Fibroblast of the aortic adventitia (primary cell): ENCODE measurements at places on chromosomes 6 and 20.

DNA sequence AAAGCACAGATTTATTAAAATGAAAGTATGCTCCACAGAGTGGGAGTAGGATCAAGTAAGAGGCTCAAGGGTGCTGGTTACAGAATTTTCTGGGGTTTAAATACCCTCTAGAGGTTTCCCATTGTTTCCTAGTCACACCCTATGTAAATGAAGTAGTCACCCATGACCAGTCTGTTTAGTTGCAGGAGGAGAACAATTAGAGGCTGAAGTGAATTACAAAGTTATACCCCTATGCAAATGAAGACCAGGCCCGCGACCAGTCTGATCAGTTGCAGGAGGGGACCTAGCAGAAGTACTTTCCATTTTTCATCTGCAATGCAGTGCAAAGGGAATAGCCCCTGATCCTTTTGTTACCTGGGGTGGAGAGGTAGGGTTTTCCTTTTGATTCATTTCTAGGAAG, 11.8 kb upstream of the FILIP1 start:
- DNase-seq, result no peak

DNA sequence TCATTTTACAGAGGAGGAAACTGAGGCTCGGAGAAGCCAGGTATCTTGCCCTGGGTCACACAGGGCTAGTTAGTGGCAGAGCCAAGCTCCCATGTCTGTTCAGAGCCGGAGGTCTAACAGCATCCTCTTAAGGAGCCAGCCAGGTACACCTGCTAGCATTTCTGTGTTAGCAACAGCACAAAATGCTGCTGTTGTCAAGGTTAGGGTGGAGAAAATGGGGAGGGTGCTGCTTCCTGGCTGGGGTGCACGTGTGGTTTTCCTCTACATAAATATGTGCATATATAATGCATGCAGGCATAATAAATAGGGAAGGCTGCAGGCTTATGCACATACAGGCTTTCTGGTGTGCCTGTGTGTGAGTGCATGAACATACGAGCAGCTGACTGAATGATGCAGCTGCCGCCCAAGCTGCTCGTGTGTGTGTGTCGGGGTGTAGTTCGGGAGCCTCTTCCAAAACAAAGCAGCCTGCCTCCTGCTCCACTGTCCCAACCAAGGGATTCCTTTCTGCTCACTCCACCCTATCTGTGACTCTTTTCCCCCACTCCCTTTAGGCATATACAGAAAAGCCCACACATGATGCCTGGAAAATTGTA, 86.6 kb downstream of the CD40 start:
- no peak for DNase-seq

DNA sequence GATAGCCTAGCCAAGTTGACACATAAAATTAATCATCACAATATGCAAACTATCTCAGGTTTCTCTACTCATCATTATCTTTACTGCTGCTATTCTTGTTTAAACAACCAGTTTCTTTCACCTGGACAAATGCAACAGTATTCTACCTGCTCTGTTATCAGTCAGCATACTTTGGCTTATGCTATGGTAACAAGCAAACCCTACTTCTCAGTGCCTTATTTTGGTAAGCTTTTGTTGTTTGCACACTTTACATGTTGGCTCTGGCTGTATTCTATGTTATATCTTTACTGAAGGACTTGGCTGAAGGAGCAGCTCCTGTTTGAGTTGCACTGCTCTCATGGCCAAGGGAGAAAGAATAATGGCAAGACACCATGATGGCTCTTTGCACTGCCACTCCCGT, 463.1 kb downstream of the EPM2A start:
- no peak for DNase-seq

GRCh38 chr6:61809004-61809595, 476.9 kb downstream of the KHDRBS2 start:
- DNase-seq, result no peak

- DNase-seq, result no peak
Measured at GRCh38 chr6:5707281-5708045, 299.3 kb downstream of the NRN1 start.

GRCh38 chr20:39234520-39235095, 272.5 kb downstream of the DHX35 start:
- DNase-seq, result no peak

GRCh38 chr6:112109262-112109661, 21.9 kb downstream of the FAM229B start:
- no peak for DNase-seq

DNA sequence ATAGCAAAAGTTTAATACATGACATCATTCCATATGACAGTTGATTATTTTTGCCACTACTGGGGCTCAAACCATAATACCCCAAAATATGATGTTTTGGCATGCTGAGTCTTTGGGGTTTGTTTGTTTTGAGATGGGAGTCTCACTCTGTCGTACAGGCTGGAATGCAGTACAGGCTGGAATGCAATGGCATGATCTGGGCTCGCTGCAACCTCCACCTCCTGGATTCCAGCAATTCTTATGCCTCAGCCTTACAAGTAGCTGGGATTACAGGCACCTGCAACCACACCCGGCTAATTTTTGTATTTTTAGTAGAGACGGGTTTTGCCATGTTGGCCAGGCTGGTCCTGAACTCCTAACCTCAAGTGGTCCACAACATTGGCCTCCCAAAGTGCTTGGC, 1.3 kb upstream of the MRS2 start:
- DNase-seq, result no peak

GRCh38 chr6:101722991-101723579, 329.6 kb downstream of the GRIK2 start:
- peak; percentile 98 for DNase-seq

- no peak for DNase-seq
Measured at GRCh38 chr6:57254055-57254717, 32.1 kb upstream of the RAB23 start.

- peak; percentile 33 for DNase-seq
Measured at GRCh38 chr6:1798303-1798964, 188.7 kb downstream of the FOXC1 start.

GRCh38 chr6:36636687-36637418, 41.7 kb upstream of the CDKN1A start:
- DNase-seq, result no peak

DNA sequence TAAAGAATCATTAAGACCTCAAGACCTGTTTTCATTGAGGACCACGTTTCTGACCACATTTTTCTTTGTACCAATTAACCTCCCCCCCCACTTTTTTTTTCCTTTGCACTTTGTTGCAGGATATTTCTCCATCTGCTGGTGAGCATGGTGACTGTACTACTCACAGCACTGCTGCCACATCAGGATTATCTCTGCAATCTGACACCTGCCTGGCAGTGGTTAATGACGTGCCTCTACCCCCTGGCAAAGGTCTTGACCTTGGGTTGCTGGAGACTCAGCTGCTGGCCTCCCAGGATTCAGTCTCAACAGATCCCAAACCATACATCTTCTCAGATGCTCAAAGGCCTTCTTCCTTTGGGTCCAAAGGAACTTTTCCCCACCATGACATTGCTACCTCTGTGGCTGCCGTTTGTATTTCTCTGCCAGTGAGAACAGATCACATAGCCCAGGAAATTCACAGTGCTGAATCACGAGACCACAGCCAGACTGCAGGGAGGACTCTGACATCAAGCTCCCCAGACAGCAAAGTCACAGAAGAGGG, 46.6 kb upstream of the EDN3 start:
- no peak for DNase-seq

GRCh38 chr20:4341804-4342485, 326.6 kb upstream of the RNF24 start:
- peak; percentile 11 for DNase-seq
